Ovary (tissue), 10 donors: ENCODE measurements at places on chromosomes 6 and 20. TPM values are rescaled to one million over a fixed set of nuclear protein-coding genes. Genes with fewer than 3 reads are reported as not detected.

DNA sequence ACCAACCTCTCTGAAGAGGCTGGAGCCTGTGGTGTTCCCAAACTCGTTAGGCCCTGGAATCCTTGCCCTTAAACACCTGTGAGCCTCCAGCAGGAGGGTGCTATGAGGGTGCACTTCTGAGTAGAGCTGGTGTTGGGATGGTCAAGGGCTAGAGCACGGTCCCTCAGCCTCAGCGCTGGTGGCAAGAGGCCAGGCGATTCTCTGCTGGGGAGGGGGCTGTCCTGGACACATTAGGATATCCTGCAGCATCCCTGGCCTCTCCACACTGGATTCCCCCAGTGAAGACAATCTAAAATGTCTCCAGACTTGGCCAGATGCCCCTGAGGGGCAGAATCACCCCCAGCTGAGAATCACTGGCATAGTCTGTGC, 157.8 kb downstream of the SYCP2 start:
- no peaks in the 10 kb centered on the region for H3K4me1 ChIP-seq
- no peak overlapping the region for H3K4me3 ChIP-seq
- DNase-seq: no peak
- H3K36me3 ChIP-seq: no peaks in the 10 kb centered on the region
- H3K27me3 ChIP-seq: no peaks in the 10 kb centered on the region
- H3K27ac ChIP-seq: no peak overlapping the region

MYH7B gene
- polyA plus RNA-seq: 2.3 TPM

SRXN1 gene
- 34.2 TPM for polyA plus RNA-seq

- H3K27ac ChIP-seq: no peak overlapping the region
- peaks cover 5% of the 10 kb centered on the region for H3K4me1 ChIP-seq
- H3K36me3 ChIP-seq: no peaks in the 10 kb centered on the region
- no peaks in the 10 kb centered on the region for H3K27me3 ChIP-seq
These were observed 6.1 kb downstream of the THBD start for GRCh38 chr20:23043376-23043775.

PROKR2 gene
- not detected for polyA plus RNA-seq

- H3K36me3 ChIP-seq: no peaks in the 10 kb centered on the region
- no peak overlapping the region for H3K27ac ChIP-seq
- H3K4me1 ChIP-seq: no peaks in the 10 kb centered on the region
- H3K4me3 ChIP-seq: no peak overlapping the region
- no peaks in the 10 kb centered on the region for H3K27me3 ChIP-seq
These were observed 50.7 kb downstream of the LRFN2 start for GRCh38 chr6:40536442-40536841.

- no peaks in the 10 kb centered on the region for H3K4me1 ChIP-seq
- H3K27ac ChIP-seq: no peak overlapping the region
- H3K36me3 ChIP-seq: no peaks in the 10 kb centered on the region
- DNase-seq: no peak
These were observed 7.3 kb upstream of the BPIFB3 start for GRCh38 chr20:33046412-33046811.

DNA sequence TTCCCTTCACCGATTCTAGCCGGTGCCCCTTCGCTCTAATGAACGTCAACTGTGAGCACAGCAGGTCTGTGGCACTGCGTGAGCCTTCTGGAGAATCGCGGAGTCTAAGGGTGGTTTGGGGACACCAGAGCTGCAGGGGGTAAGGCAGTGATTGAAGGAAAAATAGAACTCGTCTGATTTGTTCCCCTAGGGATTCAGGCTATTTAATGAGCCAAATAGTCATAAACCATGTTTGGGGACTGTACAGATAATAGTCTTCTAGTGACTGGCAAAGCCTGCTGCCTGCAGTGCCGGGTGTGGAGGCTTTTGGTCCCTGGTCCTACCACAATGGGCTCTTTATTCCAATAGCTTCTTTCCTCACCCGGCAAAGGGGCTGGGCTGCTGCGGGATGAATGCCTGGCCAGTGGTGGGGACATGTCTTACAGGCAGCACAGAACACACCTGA, 11.1 kb upstream of the NTSR1 start:
- H3K27ac ChIP-seq: no peak overlapping the region
- no peak overlapping the region for H3K4me3 ChIP-seq
- H3K4me1 ChIP-seq: no peaks in the 10 kb centered on the region
- DNase-seq: no peak
- H3K27me3 ChIP-seq: no peaks in the 10 kb centered on the region

DNA sequence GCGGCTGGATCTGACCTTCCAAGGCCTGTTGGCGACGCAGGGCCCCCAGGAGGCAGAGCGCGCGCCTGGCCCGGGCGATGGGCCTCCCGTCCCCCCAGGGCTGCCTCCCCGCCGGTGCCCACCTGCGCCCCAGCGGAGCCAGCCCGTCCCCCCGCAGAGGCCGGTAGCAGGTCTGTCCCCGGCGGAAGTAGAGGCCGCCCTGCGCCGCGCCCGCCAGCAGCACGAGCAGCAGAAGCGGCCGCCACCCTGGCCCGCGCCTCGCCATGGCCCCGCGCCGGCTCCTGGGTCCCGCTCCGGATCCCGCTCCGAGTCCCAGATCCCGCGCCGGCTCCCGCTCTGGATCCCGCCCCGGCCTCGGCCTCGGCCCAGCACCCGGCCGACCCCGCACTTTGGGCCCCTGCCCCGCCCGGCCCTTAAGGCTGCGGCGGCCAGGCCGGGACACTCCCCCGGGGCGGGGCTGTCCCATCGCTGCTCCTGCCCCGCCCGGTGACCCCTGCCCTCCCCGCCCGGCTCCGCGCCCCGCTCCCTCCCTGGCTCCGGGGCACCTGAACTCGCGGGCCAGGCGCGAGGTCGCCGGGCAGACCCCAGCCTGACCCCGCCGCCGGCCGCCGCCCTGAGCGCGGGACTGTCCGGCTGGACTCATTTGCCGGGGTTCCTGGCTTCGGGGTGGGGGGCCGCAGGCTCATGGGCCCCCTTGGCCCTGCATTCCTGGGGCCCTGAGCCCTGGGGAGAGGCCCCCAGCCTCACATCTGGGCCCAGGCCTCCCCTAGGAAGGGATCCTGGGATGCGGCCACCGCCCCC, at the start of gene CTSZ:
Gene CTSZ (minus strand): TSS at position 391 of the 801 bp plus-strand sequence. CDS start 126 bp downstream, at position 265.
- peaks cover 10% of the 10 kb centered on the region for H3K4me1 ChIP-seq
- H3K4me3 ChIP-seq: peak within 1 kb of the TSS; percentile 53
- no peaks in the 10 kb centered on the region for H3K27me3 ChIP-seq
- peak within 1 kb of the TSS; percentile 50 for H3K27ac ChIP-seq
- peak; percentile 54 for DNase-seq

CCN5 gene
- polyA plus RNA-seq: 196 TPM
